ENCODE measurements at places on chromosomes 1 and 21.

DNA sequence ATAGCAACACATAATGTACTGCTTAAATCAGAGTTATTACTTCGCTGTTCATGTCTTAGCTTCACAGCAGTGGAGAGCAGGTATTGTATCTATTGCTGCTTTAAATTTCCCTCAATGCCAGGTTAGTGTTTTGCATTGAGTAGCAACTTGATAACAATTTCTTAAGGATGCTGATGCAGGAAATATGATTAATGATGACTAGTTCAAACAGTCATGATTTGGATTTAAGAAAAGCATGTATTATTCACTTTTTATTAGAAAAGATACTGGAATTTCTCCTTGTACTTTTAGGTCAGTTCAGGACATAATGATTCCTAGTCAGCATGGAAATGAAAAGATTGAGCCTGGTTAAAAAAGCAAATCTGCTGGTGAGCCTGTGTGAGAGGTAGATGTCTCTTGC lies 67.2 kb upstream of the ARHGAP29 start:
- DNase-seq: no peak

GRCh38 chr1:171740987-171741871 lies 636 bp downstream of the VAMP4 start:
- DNase-seq: no peak

- no peak for DNase-seq
Measured at GRCh38 chr1:3408751-3409266, 45.7 kb upstream of the ARHGEF16 start.

DNA sequence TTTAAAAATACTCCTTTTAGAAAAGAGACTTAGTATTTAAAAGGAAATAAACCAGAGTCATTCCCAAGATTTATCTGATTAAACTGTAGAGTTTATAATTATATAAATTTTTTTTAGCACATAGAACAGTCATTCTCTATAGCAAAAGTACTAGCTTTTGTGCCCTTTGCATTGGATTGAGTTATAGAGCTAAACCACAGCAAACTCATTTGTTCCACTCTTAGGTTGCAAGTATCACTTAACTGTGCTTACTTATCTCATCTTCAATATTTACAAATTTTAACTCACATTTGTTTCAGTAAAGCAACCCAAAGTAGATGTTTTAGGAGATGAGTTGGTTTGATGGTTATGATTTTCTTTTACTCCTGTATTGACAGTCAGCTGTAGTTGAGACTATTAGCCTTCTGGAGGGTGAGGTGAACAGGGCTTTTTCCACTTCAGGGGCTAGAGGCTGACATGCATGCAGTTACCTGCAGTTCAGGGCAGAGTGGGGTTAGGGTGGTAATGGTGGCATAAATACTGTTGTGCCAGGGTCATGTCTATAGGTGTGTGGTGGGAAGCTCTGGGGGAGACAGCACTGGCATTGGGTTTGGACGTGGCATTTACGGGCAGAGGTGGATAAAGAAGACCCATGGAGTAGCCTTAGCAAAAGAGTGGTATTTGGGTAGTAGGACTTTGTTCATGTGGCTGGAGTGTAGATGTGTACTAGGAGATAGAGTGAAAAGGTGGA lies 42.1 kb downstream of the DYRK1A start:
- no peak for DNase-seq

DNA sequence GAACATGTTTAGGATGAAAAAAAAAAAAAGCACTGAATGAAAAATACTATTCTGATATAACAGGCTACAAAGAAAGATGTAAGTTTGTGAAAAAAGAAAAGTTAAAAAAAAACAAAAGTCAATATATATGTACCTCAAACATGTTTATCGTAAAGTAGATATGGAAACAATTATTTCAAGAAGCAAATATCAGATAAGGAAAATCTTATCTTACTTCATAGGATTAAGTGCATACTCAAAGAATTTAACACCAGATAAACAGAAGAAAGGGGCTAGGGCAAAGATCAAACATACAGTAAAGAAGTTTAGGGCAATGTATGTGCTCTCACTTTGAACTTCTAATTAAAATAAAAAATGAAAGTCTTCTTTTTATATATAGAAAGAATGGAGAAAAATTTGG lies 75.3 kb downstream of the NEGR1 start:
- DNase-seq: no peak

- no peak for DNase-seq
Measured at GRCh38 chr1:22326931-22327330, 124.7 kb upstream of the ZBTB40 start.
